IMR-90 (cell line): ENCODE measurements at places on chromosomes 7 and 10.

DNA sequence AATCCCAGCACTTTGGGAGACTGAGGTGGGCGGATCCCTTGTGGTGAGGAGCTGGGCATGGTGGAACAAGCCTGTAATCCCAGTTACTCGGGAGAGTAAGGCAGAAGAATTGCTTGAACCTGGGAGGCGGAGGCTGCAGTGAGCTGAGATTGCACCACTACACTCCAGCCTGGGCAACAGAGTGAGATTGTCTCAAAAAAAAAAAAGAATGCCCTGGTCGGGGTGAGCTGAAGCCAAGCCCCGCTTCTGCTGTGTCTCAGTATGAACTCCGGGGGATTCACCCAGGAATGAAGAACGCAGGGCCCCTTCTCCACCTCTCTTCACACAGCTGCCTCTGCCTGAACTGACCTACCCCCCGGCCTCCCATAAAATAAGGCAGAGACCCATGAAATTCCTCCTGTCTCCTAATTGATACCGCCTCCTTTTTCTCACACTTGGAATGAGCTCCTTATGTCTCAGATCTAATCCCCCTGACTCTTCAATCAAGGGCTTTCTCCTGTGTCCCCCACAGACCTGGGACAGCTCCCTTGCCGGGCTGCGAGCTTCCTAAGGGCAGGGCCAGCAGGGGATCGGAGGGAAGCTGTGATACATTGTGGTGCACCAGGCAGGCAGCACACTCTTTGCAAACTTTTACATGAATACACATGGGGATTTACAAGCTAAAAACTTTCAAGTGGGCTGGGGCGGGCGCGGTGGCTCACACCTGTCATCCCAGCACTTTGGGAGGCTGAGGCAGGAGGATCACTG, 911 bp upstream of the ZP3 start:
- DNase-seq: no peak

- DNase-seq: no peak
These were observed 21.7 kb downstream of the GTF2IRD1 start for GRCh38 chr7:74475243-74475986.

DNA sequence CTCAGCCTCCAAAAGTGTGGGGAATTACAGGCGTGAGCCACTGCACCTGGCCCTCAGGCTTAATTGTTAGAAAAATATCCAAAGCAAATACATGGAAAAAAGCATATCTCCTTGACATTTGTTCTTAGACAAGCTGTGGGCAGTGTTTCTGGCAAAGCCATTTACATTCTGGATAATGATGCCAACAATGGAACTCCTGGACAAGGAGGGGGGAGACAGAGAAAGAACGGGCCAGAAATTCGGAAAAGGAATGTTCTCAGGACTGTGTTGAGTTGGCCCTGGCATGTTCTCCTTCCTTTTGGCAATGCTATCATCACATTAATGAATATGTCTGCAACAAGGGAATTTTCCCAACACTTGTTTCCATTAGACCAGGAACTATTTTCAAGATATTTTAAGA, 88.7 kb downstream of the UBE2H start:
- DNase-seq: no peak

DNA sequence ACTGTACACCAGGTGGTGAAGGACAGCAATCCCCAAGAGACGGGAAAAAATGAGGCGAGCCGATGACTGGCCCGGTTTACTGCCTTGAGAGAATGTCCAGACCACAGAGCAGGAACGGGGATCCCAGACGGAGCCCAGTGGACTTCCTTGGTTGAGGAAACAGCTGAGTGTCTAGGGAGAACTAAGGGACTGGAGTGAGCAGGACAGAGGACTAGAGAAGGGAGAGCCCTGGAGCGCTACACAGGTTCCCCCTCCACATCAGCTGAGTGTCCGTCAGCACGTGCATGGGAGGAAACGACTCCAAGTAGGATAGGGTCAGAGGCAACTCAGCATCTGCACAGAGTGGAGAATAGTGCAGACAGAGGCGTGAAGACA, 7.1 kb upstream of the WDR86 start:
- DNase-seq: no peak

DNA sequence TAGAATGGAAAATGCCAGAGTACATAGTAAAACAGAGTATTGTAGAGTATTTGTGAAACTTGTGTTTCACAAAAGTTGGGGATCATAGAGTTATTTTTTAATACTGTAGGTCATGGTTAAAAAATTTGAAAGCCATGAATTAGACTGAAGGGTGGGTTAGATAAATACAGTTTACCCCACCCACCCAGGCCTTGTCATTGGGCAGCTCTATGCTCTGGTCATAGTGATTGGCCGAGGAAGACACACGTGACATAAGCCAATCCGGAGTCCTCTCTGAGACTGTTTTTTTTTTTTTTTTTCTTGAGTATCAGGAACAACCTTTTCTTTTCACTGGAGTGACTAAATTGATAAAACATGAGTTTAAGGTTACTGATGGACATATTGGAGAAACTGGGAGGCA, 33.3 kb upstream of the ORC5 start:
- DNase-seq: no peak

DNA sequence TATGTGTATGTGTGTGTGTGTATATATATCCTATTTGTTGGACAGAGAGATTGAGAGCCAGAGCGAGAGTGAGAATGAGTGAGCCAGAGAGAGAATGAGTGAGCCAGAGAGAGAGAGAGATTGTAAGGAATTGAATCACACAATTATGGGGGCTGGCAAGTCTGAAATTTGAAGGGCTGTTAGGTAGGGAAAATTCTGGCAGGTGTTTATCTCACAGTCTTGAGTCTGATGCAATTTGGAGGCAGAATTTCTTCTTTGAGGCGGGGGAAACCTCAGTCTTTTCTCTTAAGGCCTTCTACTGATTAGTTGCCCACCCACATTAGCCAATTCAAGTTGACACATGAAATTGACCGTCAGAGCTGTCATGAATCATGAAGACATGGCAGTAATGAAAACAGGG, 41.0 kb upstream of the WASL start:
- DNase-seq: no peak

DNA sequence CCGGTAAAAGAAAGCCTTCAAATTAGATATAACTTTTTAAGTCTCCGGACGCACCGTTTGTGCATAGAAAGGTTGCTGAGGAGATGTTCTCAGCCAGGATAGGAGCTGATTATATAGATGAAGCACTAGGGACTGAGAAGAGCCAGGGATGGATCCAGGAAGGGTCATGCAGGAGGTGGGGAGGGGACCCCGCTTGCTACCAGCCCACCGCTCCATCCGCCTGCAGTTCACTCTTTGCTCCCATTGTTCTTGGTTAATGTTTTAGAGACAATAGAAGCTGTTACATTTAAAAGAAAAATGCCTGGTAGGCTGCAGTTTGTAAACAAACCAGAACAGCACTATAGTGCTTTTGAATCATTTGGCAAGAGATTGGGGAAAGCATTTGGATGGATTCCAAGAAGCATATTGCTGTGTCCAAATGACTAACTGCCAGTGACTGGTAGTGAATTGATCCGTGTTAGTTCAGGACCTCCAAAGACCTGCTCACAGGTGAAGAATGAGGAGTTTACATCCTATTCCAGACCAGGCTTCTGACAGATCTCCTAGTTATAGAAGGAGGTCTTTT, 175.9 kb upstream of the TAC1 start:
- no peak for DNase-seq

GRCh38 chr7:92698237-92698841, 108.1 kb upstream of the FAM133B start:
- peak; percentile 92 for DNase-seq

GRCh38 chr10:119845656-119846055, 27.0 kb downstream of the MCMBP start:
- DNase-seq: no peak

GRCh38 chr7:143360788-143361551, 1.5 kb downstream of the FAM131B start:
- DNase-seq: no peak

- peak; percentile 80 for DNase-seq
These were observed 51.4 kb downstream of the BTAF1 start for GRCh38 chr10:91974960-91975359.

GRCh38 chr10:18158773-18159265, 18.6 kb downstream of the CACNB2 start:
- DNase-seq: peak; percentile 37

- peak; percentile 31 for DNase-seq
These were observed 84.6 kb downstream of the KMT2C start for GRCh38 chr7:152351168-152351567.

DNA sequence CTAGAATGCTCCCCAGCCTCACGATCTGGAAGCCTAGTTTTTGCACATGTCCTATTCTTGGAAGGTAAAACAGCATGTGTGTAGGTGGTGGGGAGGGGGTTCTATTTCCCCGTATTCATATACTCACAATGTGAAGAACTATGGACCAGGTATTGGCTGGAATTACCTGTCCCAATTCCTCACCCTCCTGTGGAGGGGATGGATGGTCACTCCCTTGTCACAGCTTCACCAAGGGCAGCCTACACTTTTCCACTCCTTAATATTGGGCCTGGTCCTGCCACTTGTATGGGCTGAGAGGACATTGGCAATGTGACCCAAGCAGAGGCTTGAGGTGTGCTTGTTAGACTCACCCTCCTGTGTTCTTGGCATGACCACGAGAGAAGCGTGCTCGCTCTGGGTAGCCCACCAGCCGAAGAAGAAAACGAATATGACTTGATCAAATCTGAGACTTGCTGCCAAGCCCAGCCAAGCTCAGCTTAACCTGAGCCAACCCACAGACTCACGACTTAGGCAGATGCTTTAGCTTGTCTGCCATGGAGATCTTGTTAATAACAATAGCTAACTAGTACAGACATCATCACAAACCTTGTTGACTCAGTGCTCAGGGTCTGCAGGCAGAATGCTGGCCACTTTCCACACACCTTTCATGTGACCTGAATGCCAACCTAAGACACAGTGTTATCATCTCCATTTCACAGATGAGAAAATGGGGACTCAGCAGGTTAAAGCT, 17.2 kb downstream of the ZNF488 start:
- no peak for DNase-seq

- DNase-seq: no peak
These were observed 91.8 kb downstream of the PTPRN2 start for GRCh38 chr7:158495786-158496185.
